ENCODE measurements at places on chromosomes 6 and 20.
A peak's percentile ranks its signal among the peaks of the same experiment; 100 is the strongest.

GRCh38 chr20:13877793-13878192, 93.0 kb downstream of the NDUFAF5 start:
- DNase-seq, result no peak

DNA sequence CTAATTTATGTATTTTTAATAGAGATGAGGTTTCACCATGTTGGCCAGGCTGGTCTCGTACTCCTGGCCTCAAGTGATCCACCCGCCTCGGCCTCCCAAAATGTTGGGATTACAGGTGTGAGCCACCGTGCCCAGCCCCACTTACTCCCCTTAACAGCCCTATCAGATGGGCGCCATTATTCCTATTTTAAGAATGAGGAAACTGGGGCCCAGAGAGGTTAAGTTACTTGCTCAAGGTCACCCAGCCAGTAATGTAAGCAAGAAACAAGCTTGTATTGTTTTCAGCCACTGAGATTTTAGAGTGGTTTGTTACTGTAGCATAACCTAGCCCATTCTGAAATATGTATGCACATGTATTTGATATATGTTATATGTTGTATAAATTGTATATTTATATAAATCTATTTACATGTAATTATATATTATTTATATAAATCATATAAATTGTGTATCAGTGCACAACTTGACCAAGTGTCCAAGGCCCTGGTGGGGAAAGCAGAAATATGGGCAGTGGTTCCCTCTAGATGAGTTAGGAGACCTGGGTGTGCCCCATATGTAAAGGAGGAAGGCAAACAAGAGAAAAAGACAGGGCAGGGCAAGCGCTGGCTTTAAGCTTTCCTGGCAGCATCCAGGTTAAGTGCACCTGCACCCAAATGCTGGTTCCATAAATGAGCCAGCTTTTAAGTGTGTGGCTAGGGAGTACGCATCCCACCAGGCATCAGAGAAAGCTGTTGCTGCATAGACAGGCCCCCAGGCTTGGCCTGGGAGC, 1.2 kb upstream of the GUCA1A start:
- DNase-seq, result no peak

- no peak for DNase-seq
These were observed 21.3 kb downstream of the AARS2 start for GRCh38 chr6:44291841-44292240.

DNA sequence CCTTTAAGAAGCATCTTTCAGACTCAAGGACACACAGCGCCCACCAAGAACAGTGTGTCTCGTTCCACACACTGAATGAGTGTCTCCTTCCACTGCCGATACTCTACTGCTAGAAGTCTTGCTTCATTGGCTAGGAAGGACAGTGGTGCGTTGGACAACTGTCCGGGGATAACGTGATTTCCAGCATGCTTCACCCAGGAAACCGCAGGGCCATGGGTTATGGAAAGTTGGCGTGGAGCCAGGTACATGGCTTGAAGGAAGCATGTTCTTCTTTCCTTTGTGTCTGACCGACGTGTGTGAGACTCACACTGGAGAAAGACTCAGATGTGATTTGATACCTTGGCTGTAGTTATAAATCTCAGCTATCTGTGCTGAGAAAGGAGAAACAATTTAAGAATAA, 73.2 kb downstream of the SMOC2 start:
- no peak for DNase-seq

- no peak for DNase-seq
These were observed 231.0 kb upstream of the GMDS start for GRCh38 chr6:2476376-2476775.

- DNase-seq, result no peak
These were observed 2.7 kb downstream of the TNFAIP3 start for GRCh38 chr6:137869549-137870307.

GRCh38 chr6:142162780-142163179, 15.7 kb downstream of the VTA1 start:
- no peak for DNase-seq

GRCh38 chr6:31272836-31273626, 1.1 kb upstream of the HLA-C start:
- DNase-seq, result peak; percentile 14

DNA sequence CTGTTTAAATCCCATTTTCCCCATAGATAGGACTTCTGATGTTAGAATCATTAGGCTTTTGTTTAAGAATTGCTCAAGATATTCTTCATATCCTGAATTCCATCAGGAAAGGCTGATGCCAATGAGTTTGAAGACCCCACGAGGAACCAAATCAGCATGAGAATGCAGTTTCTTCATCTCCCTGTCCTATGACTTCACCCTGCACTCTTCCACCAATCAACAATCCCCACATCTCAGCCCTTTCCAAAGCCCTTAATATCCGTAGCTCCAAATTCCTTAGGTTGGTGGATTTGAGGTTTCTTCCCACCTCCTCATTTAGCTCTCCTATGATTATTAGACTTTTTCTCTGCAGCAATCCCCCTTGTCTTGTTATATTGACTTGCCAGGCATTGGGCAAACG, 88.3 kb upstream of the PRND start:
- DNase-seq, result no peak

GRCh38 chr6:132192631-132193030, 208.6 kb downstream of the MOXD1 start:
- no peak for DNase-seq

GRCh38 chr6:143620447-143620846, 57.3 kb upstream of the PHACTR2 start:
- no peak for DNase-seq

- DNase-seq, result peak; percentile 27
These were observed 24.9 kb upstream of the HDGFL1 start for GRCh38 chr6:22544476-22544875.

- peak; percentile 15 for DNase-seq
These were observed 145.9 kb upstream of the FBXL4 start for GRCh38 chr6:99093456-99094190.

DNA sequence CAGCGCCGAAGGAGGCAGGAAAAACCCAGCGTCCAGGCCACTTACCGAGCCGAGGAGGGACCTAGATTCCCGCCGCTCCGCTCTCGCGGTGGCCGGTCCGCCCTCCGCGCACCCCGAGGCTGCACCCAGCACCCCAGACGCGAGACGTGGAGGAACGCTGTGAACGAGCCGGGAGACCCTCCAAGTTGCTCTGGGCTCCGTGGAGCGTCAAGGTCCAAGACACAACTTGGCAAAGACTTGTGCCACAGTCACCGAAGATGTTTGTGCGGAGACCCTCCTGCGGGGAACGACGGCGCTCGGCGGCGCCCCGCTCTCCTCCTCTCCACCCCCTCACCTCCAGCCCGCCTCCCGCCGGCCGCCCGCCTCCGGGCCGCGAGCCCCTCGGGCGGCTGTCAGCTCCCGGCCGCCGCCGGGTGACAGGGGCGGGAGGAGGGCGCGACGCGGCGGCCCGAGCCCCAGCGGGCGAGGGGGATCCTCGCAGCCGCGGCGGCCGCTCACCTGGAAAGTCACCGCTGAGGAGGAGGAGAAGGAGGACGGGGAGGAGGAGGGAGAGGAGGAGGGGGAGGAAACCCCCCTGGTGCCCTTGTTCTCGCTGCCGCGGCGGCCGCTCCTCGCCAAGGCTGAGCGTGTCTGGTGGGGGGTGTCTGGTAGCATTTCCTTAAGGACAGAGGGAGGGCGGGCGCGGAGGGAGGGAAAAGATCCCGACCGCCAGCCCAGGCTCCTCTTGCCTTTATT, 637 bp upstream of the HIVEP2 start:
- DNase-seq, result peak; percentile 60

DNA sequence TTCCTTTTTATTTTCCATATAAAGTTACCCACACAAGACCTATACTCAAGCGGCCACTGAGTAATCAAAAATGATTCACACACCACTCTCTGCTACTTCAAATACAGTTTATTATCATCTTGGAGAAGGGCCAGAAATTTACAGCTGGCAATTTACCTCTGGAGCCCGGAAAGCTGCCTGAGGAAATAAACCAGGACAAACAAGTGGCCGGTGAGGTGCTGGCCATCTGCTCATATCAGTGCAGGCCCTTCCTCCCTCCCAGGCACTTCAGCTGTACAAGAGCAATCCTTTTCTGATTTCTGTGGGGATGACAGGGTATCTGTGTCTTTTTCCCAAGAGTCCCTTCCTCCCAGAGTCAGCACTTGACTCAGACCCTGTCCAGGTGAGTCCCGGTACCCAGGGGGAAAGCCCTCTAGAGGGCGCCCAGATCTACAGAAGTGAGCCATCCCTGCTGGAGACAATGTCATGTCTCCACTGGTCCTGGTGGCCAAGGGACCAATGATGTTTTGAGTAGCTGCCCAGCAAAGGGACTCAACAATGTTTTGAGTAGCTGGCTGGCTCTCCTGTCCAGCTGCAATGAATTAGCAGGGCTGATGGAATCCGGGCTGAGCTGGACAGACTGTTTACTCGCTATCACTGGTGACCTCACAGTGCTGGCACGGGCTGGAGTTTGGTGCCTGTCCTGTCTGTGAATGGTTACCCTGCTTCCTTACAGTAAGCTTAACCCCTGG, 23.6 kb downstream of the LRP11 start:
- DNase-seq, result peak; percentile 61

GRCh38 chr6:140285998-140286690, 911.7 kb upstream of the CITED2 start:
- DNase-seq, result no peak

GRCh38 chr6:112481211-112481610, 134.1 kb downstream of the RFPL4B start:
- DNase-seq, result no peak

GRCh38 chr6:13539572-13539971, 34.8 kb upstream of the SIRT5 start:
- DNase-seq, result no peak

- DNase-seq, result no peak
These were observed 898.8 kb downstream of the KIF16B start for GRCh38 chr20:15674253-15675060.

- DNase-seq, result no peak
These were observed 1.2 kb upstream of the RAB22A start for GRCh38 chr20:58308290-58308679.

DNA sequence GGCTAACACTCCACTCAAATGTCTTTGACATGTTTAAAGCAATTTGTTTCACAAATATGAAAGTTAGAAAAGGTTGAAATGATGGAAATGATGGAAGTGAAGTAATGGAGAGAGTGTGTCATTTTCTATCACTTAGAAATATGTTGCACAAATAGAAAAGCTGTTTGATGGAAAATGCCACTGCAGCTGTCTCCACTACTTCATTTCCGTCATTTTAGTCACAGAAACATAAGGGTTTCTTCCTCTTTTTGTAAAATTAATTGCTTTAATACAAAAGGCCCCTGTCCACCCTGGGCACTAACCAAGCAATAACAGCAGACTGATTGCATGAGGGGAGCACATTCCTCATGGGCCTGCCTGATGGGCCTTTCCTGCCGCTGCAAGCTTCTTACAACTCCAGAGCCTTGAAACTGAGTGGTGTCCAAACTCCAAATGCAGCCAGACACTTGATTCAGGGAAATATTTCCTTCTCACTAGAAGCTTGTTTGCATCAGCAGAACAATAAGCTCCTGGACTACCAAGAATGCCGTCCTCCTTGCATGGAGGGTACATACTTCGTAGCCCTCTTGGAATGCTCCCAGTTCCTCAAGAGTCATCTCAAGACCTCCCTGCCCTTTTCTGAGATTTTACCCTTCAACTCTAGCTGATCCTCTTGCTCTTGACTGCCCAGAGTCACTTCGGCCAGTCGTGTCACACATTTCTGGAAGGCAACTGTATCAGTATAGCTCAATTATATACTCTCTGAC, 36.1 kb downstream of the F13A1 start:
- DNase-seq, result no peak

DNA sequence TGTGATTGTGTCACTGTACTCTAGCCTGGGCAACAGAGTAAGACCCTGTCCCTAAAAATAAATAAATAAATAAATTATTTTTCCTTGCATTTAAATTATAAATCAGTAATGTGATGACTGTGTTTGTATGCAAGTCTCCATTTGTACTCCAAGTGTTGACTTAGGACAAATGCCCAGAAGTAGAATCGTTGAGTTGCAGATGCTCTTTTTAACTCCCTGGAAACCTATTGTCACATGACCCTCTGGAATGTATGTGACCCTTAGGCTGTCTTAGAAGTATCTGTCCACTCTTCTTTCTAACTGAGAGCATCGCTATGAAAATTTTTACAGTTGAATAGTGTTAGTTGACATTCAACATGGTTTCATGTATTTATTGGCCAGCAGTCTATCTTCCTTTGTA, 18.8 kb downstream of the OR2A4 start:
- DNase-seq, result no peak

- DNase-seq, result no peak
These were observed 85.7 kb downstream of the C6orf118 start for GRCh38 chr6:165223736-165224135.

DNA sequence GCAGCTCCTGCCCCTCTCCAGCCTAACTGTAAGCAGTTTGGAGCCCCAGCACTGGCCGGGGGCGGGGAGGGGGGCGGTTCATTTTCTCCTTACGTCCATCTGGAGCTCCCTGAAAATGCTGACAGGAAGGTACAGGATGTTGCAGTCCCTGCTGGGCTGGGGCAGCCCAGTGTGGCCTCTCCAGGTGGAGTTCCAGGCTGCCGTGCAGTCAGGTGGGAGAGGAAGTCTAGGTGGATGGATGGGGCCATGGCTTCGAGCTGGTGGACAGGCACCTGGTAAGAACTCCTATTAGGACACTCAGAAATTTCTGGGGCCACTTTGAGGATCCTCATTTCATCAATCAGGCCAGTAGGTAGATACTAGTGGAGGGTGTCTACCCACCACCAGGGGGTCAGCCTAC, 295.2 kb downstream of the CDH26 start:
- DNase-seq, result no peak

Measured in Ammon's horn (tissue), 1 donor.